ENCODE measurements at places on chromosomes 12 and 14. TPM values are rescaled to one million over a fixed set of nuclear protein-coding genes. Genes with fewer than 3 reads are reported as not detected.

SRGAP1 gene
- total RNA-seq: 0.08 TPM

DNA sequence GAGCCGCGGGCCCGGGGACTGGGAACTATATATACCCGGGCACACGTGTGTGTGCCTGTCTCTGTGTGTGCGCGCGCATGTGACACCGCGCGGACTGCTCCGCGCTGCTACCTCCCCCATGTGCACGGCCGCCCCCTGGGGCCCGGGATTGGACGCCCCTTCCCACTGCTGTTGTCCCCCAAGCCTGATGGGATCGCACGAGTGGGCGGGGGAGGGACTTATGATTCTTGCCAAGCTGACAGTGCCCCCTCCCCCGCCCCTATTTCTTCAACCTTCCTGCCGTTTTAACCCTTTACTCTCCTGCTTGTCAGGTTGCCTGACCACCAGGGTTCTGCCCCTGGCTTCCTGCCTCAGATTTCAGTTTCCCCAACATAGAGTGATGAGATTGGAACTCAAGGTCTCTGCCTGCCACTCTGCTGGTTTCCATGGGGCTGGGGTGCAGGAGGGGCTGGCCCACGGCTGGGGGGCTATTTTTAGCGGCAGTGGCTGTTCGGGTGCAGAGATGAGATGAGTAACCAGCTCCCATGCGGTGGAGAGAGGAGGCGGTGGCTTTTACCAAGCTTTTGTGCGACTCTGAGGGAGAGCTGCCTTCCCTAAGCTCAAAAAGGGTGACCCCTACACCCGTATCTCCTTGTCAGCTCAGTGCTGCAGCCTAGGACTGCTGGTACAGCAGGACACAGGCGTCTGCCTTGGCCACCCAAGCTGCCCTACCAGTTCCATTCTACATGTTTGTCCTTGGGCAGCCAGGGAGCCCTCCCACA, at the start of gene DDN:
Gene DDN (minus strand): TSS at position 5 of the 761 bp plus-strand sequence. CDS start 88 bp downstream, outside the sequence.
- peaks cover 39% of the 10 kb centered on the region for H3K27me3 ChIP-seq
- H3K4me1 ChIP-seq: peaks cover 17% of the 10 kb centered on the region
- DNase-seq: peak; percentile 61

GRCh38 chr14:53963320-53964227, 6.9 kb upstream of the BMP4 start:
- no peak overlapping the region for H3K4me3 ChIP-seq
- DNase-seq: no peak
- H3K4me1 ChIP-seq: no peaks in the 10 kb centered on the region
- no peak overlapping the region for H3K27ac ChIP-seq
- H3K27me3 ChIP-seq: peaks cover 48% of the 10 kb centered on the region

DNA sequence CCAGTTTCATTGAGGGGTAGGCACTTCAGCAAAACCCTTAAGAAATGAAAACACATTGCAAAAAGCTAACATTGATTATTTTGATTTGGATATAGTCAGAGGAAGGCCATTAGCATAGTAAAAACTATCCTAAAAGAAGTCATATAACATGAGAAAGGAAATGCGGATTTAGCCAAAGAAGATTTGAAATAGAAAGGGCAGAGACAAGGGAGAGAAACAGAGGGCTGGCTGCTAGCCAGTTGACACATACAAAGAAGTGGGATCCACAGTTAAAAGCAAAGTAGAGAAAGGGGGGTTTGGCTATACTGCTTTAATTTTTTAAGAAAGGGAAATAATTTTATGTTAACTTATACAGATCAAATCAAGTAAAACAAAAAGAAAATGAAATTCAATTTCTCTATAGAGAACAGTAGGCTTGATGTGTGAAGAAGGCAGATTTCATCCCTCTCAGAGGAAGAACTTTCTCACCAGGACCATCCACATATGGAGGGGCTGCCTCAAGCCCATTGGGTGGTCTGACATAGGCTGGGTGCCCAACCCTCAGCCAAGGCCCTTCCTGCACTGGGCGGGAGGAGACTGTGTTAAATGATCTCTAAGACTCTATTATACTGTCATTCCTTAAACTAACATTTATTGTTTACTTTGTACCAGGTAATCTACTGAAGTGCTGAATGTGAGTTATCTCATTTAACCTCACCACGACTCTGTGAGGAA, 420.3 kb downstream of the CCDC91 start:
- DNase-seq: no peak
- no peak overlapping the region for H3K4me3 ChIP-seq
- H3K36me3 ChIP-seq: no peaks in the 10 kb centered on the region
